Cardiac septum (tissue), 1 donor: ENCODE measurements at places on chromosomes 6 and 20.

DNA sequence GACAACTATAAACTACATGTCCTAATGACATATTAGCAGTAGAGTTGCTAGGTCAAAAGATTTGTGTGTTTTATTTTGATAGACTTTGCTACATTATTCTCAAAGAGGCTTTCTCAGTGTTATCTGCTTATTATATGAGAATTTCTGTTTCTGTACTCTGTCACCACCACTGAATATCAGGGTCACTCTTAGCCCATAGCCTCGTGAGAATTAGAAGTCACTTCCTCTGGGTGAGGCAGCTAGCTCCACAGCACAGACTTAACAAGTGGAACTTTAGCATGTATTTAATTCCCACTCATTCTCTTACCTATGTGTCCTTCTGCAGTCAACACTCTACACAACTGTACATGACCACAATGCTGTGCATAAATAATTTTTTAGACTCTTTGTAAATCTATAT lies 6.7 kb downstream of the PHACTR2 start:
- DNase-seq, result no peak

- peak; percentile 75 for DNase-seq
These were observed 267.9 kb downstream of the DLL1 start for GRCh38 chr6:170022827-170023619.

DNA sequence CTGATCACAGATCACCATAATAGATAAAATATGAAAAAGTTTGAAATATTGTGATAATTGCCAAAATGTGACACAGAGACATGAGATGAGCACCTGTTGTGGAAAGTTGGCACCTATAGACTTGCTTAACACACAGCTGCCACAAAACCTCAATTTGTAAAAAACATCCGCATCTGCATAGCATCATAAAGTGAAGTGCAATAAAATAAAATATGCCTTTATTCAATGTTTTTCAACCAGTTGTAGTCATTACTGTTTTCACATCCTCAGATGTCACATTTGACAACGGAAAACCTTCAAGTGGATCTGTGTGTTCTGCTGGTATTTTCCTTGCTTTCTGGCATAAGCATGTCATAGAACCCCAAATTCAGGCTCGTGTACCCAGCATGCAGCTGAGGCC lies 50.2 kb upstream of the IFNGR1 start:
- no peak for DNase-seq

- no peak for DNase-seq
These were observed 219.0 kb downstream of the THBS2 start for GRCh38 chr6:169034516-169035167.

DNA sequence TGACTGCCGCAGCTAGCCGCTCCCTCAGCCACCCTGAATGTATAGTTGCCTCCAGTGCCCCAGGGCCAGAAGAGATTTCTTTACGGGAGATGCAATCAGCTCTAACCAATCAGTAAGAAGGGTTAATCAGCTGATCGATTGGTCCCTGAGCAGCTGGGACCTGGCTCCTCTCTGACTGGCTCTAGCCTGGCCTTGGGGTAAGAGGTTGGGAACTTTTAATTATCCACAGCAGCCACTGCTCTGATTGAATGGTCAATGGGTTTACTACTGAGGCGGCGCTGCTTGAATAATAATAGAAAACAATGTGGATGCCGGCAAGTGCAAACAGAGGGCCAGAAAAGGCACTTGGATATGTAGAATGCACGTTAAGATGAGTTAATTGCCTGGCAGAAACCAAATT lies 99.8 kb downstream of the TFAP2A start:
- DNase-seq, result no peak

GRCh38 chr6:20474874-20475542 lies 59.2 kb upstream of the CDKAL1 start:
- no peak for DNase-seq

DNA sequence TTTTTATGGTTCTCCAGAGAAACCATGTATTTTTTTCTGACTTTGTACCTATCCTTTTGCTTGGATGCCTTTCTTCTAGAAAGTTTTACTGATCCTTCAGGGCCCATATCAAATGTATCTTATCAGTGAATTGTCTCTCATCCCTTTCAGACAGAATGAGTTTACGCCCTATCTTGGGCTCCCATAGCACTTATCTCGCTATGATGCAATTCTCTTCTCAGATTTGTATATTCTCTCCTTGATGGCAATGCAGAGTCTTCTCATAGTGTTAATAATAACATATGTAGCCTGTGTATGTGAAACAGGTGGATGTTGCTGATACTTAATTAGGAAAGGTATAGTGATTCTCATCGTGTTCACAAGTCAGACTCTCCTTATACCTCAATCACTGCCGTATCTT lies 336.2 kb downstream of the UTRN start:
- no peak for DNase-seq

GRCh38 chr6:123681957-123682462 lies 45.3 kb upstream of the TRDN start:
- no peak for DNase-seq

GRCh38 chr20:37345339-37346235 lies at the start of gene SRC:
TSS of gene SRC (plus strand) at chr20:37346140. CDS start at chr20:37384154, 38,014 bp downstream.
- peak; percentile 86 for DNase-seq

- DNase-seq, result no peak
These were observed 161.4 kb downstream of the FOXC1 start for GRCh38 chr6:1770968-1771723.

DNA sequence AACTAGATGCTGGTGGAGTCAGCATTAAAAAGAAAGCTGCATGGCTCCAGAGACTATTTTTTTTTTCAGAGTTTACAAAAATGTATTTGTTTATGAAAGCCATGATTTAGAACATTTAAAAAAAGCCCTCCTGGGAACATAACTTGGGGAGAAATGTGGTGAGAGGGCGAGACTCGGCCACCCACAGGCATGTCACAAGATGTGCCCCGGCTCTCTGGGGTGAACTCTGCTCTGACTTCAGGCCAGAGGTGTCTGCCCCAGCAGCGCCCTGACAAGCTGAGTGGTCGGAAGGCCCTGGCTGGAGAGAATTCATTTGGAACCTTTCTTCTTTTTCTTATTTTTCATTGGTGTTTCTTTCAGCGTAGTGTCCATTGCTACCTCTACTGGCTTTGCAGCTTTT lies 21.7 kb upstream of the RFPL4B start:
- no peak for DNase-seq

GRCh38 chr6:137926985-137927384 lies 59.9 kb downstream of the TNFAIP3 start:
- DNase-seq, result no peak

DNA sequence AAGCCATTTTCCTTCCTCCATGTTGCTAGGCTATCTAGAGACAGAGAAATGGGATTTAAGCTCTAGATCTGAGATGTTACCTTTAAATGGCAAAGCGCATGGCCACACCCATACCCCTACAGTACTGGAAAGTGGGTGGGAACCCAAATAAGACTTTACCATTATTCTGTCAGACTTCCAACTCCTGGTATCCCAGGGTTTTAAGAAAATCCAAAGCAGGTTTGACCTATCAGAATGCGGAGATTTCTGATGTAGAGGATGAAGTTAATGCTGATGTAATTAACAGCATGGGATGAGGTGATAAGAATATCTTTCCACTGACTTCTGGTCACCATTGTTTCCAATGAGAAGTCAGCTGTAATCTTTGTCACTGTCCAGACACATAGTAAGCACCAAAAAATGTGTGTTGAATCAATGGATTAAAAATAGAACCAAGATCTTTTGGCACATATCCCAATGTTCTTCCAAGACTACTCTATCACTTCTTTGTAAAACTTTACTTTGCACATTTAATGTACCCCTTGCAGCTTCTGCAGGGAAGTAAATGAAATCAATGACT lies 140.8 kb upstream of the INSM1 start:
- no peak for DNase-seq

GRCh38 chr6:70336996-70337742 lies 34.3 kb upstream of the COL9A1 start:
- no peak for DNase-seq

GRCh38 chr20:62637110-62637509 lies 5.2 kb upstream of the SLCO4A1 start:
- no peak for DNase-seq

DNA sequence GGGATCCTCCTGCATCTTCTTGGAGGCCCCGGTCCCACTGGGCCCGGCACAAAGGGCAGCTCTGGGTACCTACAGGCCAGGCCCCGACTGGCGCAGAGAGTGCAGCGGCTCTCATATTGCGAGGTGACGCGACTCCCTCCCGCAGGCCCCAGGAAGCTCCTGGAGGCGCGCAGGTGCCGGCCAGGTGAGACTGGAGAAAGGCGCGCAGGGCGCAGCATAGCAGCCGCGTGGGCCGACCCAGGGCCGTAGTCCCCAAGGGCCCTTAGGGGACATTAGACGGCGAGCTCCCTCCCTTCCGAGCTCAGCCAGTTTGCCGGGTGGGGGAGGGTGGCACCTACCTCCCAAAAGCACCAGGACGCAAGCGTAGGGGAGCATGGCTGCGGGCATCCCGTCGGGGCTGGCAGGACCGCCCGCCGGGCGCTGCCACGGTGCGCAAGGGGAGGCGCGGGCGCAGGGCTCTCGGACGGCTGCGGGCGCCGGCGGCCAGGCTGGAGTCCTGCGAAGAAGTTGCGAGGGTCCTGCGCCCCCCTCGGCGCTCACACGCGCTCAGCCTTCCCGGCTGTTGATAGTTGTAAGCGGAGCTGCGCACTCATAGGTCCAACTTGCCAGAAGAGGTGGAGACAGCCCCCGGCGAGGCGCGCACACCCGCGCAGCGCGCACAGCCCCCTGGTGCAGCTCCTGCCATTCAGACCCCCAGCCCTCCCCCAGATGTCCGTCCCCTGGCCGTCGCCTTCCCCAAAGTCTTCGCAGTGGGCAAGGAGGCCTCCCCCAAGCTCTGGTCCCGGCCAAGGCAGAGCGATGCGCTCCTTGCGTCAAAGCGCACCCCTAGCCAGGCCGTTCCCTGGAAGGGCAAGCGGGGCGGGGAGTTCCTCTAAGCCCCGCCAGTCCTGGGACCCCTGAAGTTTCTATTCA lies 622 bp downstream of the APCDD1L start:
- no peak for DNase-seq

DNA sequence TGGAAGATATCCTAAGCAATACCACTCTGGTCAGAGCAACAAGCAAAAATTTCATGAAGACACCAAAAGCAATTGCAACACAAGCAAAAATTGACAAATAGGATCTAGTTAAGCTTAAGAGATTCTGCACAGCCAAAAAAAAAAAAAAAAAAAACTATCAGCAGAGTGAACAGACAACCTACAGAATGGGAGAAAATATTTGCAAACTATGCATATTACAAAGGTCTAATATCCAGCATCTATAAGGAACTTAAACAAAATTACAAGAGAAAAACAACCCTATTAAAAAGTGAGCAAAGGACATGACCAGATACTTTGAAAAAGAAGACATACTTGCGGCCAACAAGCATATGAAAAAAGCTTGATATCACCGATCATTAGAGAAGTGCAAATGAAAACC lies 20.0 kb upstream of the AHI1 start:
- DNase-seq, result no peak
